IgD-negative memory B cell (primary cell): ENCODE measurements at places on chromosomes 6 and 20. TPM values are rescaled to one million over a fixed set of nuclear protein-coding genes. Genes with fewer than 3 reads are reported as not detected.

HLA-DMA gene
- 946 TPM for polyA plus RNA-seq

VNN1 gene
- polyA plus RNA-seq, result not detected

HRH3 gene
- not detected for polyA plus RNA-seq

BPI gene
- polyA plus RNA-seq, result not detected

FKBP1C gene
- not detected for polyA plus RNA-seq

SLC35D3 gene
- polyA plus RNA-seq, result not detected

TRIM15 gene
- polyA plus RNA-seq, result not detected
